Neural crest cell (in vitro differentiated cells): ENCODE measurements at places on chromosomes 2 and 18. TPM values are rescaled to one million over a fixed set of nuclear protein-coding genes. Genes with fewer than 3 reads are reported as not detected.

GRCh38 chr2:240624011-240624949, 1.0 kb upstream of the GPR35 start:
- H3K27ac ChIP-seq: no peak overlapping the region
- no peak overlapping the region for H3K4me3 ChIP-seq
- no peaks in the 10 kb centered on the region for H3K27me3 ChIP-seq
- H3K36me3 ChIP-seq: no peaks in the 10 kb centered on the region

GRCh38 chr2:76180676-76181075, 470.0 kb upstream of the GCFC2 start:
- no peak for DNase-seq
- H3K4me3 ChIP-seq: no peak overlapping the region
- H3K36me3 ChIP-seq: peaks cover 20% of the 10 kb centered on the region
- H3K27ac ChIP-seq: peak overlapping the region; percentile 27
- H3K4me1 ChIP-seq: no peaks in the 10 kb centered on the region
- no peaks in the 10 kb centered on the region for H3K27me3 ChIP-seq

- H3K4me1 ChIP-seq: peaks cover 12% of the 10 kb centered on the region
- no peak within 1 kb of the TSS for H3K27ac ChIP-seq
- peaks cover 3% of the 10 kb centered on the region for H3K36me3 ChIP-seq
- peak; percentile 16 for DNase-seq
- H3K27me3 ChIP-seq: peaks cover 88% of the 10 kb centered on the region
Observed at GRCh38 chr18:57803103-57803969, at the start of gene ATP8B1. ATP8B1 (minus strand) TSS chr18:57803315; CDS start chr18:57731807, 71,508 bp downstream.

DNA sequence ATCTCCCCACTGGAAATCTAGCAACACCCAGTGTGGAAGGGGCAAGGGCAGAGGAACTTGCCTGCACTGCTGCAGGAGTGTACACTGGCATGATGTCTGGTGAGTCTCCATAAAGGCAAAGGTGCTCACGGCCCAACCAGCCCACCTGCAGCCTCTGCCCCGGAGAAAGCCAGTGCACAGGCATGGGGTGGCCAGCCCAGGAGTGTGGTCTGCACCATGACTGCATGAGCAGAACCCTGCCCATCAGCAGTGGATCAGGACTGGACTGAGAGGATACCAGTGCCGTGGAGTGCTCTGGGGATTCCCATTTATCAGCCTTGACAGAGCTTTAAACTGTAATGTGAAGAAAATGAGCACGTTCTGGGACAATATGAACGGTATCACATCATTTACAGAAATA, 342.6 kb upstream of the HS6ST1 start:
- peaks cover 2% of the 10 kb centered on the region for H3K27me3 ChIP-seq
- H3K27ac ChIP-seq: no peak overlapping the region
- no peak overlapping the region for H3K4me3 ChIP-seq
- DNase-seq: no peak
- no peaks in the 10 kb centered on the region for H3K36me3 ChIP-seq
- peaks cover 12% of the 10 kb centered on the region for H3K4me1 ChIP-seq

DNA sequence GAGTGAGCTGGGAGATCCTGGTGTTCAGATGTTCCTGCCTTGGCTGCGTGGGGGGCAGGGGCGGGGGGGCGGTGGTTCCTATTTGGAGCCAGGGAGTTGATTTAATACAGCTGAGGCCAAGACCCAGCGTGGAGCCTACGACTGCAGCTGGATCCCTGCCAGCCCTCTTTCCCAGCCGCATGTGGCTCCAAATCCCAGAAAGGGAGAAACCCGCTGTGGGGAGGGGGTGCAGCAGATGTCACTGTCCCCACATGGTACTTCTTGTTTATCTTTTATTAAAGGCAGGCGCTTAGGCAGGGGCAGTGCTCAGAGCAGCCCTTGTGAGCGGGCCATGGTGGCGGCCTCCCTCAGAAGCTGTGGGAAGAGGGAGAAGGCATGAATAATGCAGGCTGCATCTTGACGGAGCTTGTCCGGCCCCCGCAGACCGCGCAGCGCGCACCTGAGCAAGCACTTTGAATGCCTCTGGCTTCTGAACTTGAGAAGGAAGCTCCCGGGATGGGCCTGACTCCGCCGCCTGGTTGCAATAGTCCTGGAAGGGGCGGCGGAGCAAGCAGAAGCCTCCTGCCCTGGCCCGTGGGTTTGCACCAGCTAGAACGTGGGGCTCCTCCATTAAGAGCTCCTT, 112.1 kb downstream of the GLI2 start:
- no peaks in the 10 kb centered on the region for H3K4me1 ChIP-seq
- no peak overlapping the region for H3K27ac ChIP-seq
- DNase-seq: no peak

GRCh38 chr2:150133623-150134022, 353.8 kb downstream of the RND3 start:
- H3K4me1 ChIP-seq: no peaks in the 10 kb centered on the region
- no peak overlapping the region for H3K4me3 ChIP-seq
- no peak overlapping the region for H3K27ac ChIP-seq
- no peaks in the 10 kb centered on the region for H3K27me3 ChIP-seq
- no peak for DNase-seq

DNA sequence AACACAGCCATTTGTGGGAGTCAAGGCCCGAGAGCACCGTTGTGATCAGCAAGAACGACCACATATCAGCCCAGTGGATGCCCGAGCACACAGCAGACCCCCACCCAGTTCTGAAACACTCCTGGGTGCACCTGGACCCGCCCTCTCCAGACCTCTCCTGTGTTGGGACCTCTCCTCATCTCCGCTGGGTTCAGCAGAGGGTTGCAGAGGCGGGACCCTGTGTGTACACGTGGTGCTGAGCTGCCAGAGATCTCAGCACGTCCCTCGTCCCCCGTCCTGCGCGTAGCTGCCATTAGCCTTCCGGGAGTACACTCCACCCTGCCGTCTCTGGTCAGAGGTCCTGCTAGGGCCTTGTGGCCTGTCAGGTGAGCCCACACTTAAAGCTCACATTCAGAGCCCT, 51.7 kb downstream of the ADI1 start:
- peaks cover under 1% of the 10 kb centered on the region for H3K36me3 ChIP-seq
- H3K4me3 ChIP-seq: no peak overlapping the region
- peaks cover 3% of the 10 kb centered on the region for H3K4me1 ChIP-seq
- DNase-seq: no peak
- H3K27me3 ChIP-seq: no peaks in the 10 kb centered on the region

DNA sequence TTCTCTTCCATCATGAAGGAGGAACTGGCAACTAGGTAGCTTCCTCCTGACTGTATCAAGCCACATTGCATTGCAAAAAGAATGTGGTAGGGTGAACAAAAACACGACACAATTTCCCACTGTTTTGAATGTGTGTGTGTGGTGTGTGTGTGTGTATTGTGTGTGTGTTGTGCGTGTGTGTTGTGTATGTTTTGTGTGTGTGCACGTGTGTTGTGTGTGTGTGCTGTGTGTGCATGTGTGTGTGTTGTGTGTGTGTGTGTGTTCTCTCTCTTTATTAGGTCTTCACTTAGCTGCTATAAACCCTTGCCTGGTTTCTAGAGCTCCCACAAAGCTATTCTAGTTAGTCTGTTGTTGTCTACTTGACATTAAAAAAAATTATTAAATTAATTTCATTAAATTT, 550.0 kb upstream of the GYPC start:
- no peaks in the 10 kb centered on the region for H3K27me3 ChIP-seq
- no peak overlapping the region for H3K27ac ChIP-seq
- no peak for DNase-seq

DNA sequence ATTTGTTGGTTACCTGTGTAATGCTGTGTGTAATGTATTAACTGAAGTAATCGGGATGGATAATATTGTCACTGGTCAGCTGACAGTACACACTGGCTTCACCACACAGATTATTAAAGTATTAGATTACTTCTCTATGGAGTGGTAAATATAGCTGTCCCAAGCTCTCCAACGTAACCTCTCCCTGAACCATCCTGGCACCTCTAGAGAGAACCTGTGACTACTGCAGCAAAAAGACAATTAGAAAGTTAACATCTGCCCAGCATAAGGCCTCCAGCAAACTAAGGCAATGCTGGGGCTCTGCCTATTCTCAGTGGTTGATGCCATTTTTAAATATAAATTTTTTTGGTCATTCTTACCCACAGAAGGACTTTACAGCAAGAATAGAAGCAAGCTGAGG, 351.3 kb downstream of the GPD2 start:
- no peak overlapping the region for H3K27ac ChIP-seq
- no peaks in the 10 kb centered on the region for H3K36me3 ChIP-seq

The CCDC121 gene
- 5.8 and 6.0 TPM in 2 replicates for total RNA-seq

The SPC25 gene
- 39.3 and 40.8 TPM in 2 replicates for total RNA-seq

The SLC14A1 gene
- not detected in 2 replicates for total RNA-seq

The GDF7 gene
- total RNA-seq: 0.36 and 0.40 TPM in 2 replicates
